Activated naive CD8-positive, alpha-beta T cell treated with anti-CD3 and anti-CD28 coated beads, Interleukin-2, amount 50 U/mL, for 24 hours (primary cell): ENCODE measurements at places on chromosomes 2 and 18.

- H3K27ac ChIP-seq, result no peak overlapping the region
- no peak for DNase-seq
- no peaks in the 10 kb centered on the region for H3K36me3 ChIP-seq
- H3K27me3 ChIP-seq, result no peaks in the 10 kb centered on the region
Measured at GRCh38 chr2:134782792-134783191, 55.6 kb upstream of the ACMSD start.

- H3K27ac ChIP-seq, result no peak overlapping the region
- no peak overlapping the region for H3K4me3 ChIP-seq
- H3K4me1 ChIP-seq, result peaks cover 4% of the 10 kb centered on the region
- no peaks in the 10 kb centered on the region for H3K36me3 ChIP-seq
- no peak for DNase-seq
Measured at GRCh38 chr18:79856119-79857007, 58.6 kb downstream of the KCNG2 start.

DNA sequence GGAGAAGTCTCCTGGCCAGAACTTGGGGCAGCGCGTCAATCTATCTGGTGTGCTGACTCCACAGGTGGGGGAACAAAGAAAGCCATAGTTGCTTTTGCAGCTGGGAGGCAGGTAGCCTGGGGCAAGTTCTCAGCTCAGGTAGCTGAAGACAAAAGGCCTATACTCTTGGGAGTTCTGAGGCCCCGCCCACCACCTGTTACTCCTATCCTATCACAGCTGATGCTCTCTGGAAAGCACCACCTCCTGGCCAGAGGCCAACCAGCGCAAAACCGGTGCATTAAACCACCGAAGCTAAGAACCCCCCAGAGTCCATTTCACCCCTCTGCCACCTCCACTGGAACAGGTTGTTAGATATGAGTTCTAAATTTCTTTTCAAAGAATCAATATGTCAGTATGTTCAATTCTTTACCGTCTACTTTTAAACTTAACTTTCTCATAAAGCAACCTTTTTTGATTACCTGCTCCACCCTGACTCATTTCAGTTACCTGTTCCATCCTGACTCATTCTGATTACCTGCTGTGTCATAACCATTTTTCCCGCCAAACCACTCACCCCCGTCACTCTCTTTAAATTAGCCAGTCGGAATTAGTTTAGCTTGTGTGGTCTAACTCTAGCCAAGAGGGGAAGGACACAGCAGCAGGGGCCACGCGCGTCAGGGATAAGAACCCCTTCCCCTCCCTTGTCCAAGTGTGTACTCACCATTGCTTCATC, 43.4 kb downstream of the UPP2 start:
- DNase-seq, result no peak
- peaks cover 11% of the 10 kb centered on the region for H3K27me3 ChIP-seq
- H3K27ac ChIP-seq, result no peak overlapping the region
- no peaks in the 10 kb centered on the region for H3K36me3 ChIP-seq

- H3K27me3 ChIP-seq, result no peaks in the 10 kb centered on the region
- H3K27ac ChIP-seq, result no peak overlapping the region
- peaks cover 67% of the 10 kb centered on the region for H3K36me3 ChIP-seq
Measured at GRCh38 chr18:2776601-2777000, 70.2 kb upstream of the EMILIN2 start.

DNA sequence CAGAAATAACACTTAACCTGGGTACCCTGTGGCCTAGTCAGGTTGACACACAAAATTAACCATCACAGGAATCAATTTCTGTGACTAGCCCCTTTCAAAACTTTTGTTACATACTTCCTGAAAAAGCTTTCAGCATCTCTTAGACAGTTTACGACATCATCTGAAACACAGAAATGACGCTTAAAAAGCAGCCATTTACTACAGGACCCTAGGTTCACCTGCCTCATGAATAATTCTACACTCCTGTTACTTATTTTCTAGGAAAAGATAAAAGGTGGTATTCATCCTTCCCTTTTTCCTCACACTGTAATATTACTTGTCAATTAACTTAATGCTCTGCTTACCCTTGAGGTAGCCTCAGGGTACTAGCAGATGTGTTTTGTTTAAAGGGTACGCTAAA, 388.4 kb downstream of the IRS1 start:
- no peak overlapping the region for H3K27ac ChIP-seq
- H3K27me3 ChIP-seq, result peaks cover 17% of the 10 kb centered on the region
- no peak for DNase-seq
- H3K4me3 ChIP-seq, result no peak overlapping the region
- peaks cover 2% of the 10 kb centered on the region for H3K4me1 ChIP-seq

DNA sequence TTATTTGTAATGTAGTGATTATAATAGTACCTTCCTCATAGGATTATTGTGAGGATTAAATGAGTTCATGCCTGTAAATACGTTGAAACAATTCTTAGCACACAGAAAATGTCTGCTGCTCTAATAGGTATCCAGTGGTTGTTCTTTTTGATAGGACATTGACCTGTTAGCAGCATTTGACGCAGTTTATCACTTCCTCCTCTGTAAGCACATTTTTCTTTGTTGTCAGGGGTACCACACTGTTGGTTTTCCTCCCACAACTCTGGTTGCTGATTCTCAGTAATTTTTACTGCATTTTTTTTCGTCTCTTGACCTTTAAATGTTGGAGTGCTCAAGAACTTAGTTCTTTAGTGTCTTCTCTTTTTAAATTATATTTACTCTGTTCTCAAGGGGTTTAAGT, 15.4 kb downstream of the PPM1B start:
- peaks cover 22% of the 10 kb centered on the region for H3K36me3 ChIP-seq
- peaks cover 81% of the 10 kb centered on the region for H3K4me1 ChIP-seq
- H3K27me3 ChIP-seq, result no peaks in the 10 kb centered on the region
- no peak for DNase-seq
- peak overlapping the region; percentile 12 for H3K4me3 ChIP-seq
- peak overlapping the region; percentile 76 for H3K27ac ChIP-seq

GRCh38 chr2:65367524-65367923, 64.9 kb downstream of the SPRED2 start:
- no peak overlapping the region for H3K4me3 ChIP-seq
- H3K27ac ChIP-seq, result no peak overlapping the region
- no peak for DNase-seq
- peaks cover 16% of the 10 kb centered on the region for H3K4me1 ChIP-seq
- no peaks in the 10 kb centered on the region for H3K36me3 ChIP-seq

DNA sequence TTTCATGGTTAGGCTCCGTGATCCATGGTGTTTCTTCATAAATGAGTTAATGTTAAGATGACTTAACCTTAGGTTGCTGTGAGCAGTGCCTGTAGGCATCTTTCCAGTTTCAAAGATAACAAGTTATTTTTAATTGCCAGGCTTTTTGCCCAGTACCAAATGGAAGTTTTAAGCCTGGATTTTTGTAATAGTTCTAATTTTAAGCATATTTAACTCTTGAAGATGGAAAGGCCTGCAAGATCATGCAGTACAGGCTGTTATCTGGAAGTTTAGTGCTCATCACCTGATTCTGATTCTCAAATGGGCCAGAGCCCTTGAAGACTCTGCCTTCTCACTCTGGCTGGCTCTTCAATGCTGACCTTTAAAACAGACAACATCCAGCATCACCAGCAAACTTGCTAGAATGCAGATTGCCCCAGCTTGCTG, 141.3 kb downstream of the NCK2 start:
- no peak for DNase-seq
- peaks cover 78% of the 10 kb centered on the region for H3K36me3 ChIP-seq
- H3K4me3 ChIP-seq, result peak overlapping the region; percentile 8
- no peaks in the 10 kb centered on the region for H3K27me3 ChIP-seq

GRCh38 chr2:201256082-201256481, 4.3 kb upstream of the CASP8 start:
- H3K27ac ChIP-seq, result peak overlapping the region; percentile 95
- H3K36me3 ChIP-seq, result peaks cover 25% of the 10 kb centered on the region
- H3K27me3 ChIP-seq, result no peaks in the 10 kb centered on the region
- no peak for DNase-seq
- peaks cover 88% of the 10 kb centered on the region for H3K4me1 ChIP-seq

DNA sequence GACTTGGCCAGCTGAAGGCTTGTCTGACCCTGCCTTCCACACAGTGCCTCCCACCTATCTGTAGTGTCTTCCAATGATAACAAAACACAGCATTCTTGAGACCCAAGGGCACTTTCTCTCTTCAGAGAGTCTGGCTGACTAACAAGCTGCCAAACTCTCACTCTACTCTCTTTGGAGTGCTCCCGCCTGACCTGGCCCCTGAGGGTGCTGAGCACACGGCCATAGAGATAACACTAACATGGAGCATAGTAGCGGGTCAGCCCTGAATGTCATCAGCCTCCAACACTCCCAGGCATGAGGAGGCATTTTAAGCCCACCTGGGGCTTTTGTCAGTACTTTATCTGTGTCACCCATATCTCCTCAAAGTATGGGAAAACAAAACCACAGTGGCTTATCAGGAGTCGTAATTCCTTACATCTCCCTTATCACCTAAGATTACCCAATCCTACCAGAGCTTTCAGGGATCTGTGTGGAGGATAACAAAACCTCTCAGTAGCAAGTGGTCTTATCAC, 160.3 kb upstream of the TCF4 start:
- no peaks in the 10 kb centered on the region for H3K36me3 ChIP-seq
- H3K27ac ChIP-seq, result no peak overlapping the region
- H3K27me3 ChIP-seq, result no peaks in the 10 kb centered on the region
- no peaks in the 10 kb centered on the region for H3K4me1 ChIP-seq

DNA sequence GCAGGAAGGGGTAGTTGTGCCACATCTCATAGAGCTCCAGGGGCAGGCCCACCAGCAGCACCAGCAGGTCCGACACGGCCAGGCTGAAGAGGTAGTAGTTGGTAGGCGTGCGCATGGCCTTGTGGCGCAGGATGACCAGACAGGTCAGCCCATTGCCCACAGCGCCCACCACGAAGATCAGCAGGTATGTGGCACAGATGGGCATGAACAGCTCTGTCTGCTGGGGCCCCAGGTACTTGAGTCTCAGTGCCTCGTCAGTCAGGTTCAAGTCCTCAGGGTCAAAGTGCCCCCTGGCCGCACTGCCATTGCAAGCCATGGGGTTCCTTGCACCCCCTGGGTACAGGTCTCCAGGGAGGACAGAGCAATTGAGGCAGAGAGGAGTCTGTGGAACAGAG, 1.6 kb downstream of the NMUR1 start:
- H3K36me3 ChIP-seq, result no peaks in the 10 kb centered on the region
- H3K4me1 ChIP-seq, result peaks cover 29% of the 10 kb centered on the region
- H3K27me3 ChIP-seq, result peaks cover 22% of the 10 kb centered on the region
- no peak overlapping the region for H3K4me3 ChIP-seq
- no peak overlapping the region for H3K27ac ChIP-seq
- DNase-seq, result no peak

GRCh38 chr18:23306822-23307221, 146.3 kb upstream of the RIOK3 start:
- H3K4me1 ChIP-seq, result peaks cover 30% of the 10 kb centered on the region
- no peak overlapping the region for H3K4me3 ChIP-seq
- peak; percentile 15 for DNase-seq
- H3K36me3 ChIP-seq, result peaks cover 5% of the 10 kb centered on the region

DNA sequence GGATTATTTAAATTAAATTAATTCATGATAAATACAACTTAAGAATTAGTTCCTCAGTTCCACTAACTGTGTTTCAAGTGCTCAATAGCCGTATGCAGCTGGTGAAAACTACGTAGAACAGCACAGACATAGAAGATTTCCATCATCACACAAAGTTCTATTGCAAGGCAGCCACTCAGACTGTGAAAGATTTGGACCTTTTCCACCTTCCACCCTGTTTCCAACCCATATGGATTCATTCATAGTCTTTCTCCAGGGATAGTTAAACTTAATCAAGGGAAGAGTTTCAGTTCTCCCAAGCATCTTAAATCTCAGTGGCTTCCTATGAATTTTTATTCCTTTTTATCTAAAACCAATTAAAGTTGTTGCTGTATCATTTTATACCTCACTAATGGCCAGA, 2030.8 kb downstream of the SUCLG1 start:
- no peak overlapping the region for H3K27ac ChIP-seq
- H3K4me1 ChIP-seq, result no peaks in the 10 kb centered on the region
- no peak overlapping the region for H3K4me3 ChIP-seq
- no peaks in the 10 kb centered on the region for H3K36me3 ChIP-seq
- H3K27me3 ChIP-seq, result no peaks in the 10 kb centered on the region
- DNase-seq, result no peak

- no peak overlapping the region for H3K27ac ChIP-seq
- no peaks in the 10 kb centered on the region for H3K27me3 ChIP-seq
Measured at GRCh38 chr18:49650426-49650891, 88.6 kb downstream of the LIPG start.

DNA sequence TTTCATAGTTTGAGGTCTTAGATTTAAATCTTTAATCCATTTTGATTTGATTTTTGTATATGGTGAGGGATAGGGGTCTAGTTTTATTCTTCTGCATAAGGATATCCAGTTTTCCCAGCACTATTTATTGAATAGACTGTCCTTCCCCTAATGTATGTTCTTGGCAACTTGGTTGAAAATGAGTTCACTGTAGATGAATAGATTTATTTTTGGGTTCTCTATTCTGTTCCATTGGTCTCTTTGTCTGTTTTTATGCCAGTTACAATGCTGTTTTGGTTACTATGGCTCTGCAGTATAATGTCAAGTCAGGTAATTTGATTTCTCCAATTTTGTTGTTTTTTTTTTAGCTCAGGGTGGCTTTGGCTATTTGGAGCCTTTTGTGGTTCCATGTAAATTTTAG, 5.9 kb downstream of the FAM171B start:
- H3K4me1 ChIP-seq, result peaks cover 5% of the 10 kb centered on the region
- DNase-seq, result no peak
- H3K36me3 ChIP-seq, result no peaks in the 10 kb centered on the region
- H3K27me3 ChIP-seq, result peaks cover 25% of the 10 kb centered on the region

- peaks cover 5% of the 10 kb centered on the region for H3K36me3 ChIP-seq
- peaks cover 35% of the 10 kb centered on the region for H3K4me1 ChIP-seq
- DNase-seq, result peak; percentile 74
Measured at GRCh38 chr2:19349911-19350677, 8.3 kb downstream of the OSR1 start.

- no peaks in the 10 kb centered on the region for H3K4me1 ChIP-seq
- H3K36me3 ChIP-seq, result no peaks in the 10 kb centered on the region
- H3K4me3 ChIP-seq, result no peak overlapping the region
- H3K27ac ChIP-seq, result no peak overlapping the region
- DNase-seq, result no peak
Measured at GRCh38 chr2:26652361-26653041, 11.3 kb upstream of the CIB4 start.

DNA sequence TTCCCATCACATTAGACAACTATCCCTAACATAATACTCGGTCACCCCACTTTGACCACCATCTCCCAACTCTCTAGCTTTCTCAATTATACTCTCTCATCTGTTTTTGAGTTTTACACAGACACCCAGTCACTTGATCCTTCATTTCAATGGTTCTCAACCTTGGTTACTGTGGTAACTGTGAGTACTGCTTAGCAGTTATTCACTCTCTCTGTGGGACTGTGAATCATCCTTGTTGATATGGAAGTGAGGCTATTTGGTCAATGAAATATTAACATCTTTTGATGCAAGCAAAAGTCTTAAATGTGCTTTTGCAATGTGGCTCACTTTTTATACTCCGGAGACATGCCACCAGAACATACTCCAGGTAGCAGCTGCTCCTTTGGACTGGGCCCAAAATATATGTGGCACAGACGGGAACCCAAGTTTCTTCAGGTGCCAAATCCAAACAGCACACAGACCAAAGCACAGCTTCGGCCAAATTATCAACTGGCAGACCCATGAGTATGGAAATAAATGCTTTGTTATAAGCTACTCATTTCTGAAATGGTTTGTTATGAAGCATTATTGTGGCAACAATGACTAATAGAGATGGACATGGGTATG, 75.0 kb upstream of the SLC25A52 start:
- peaks cover 40% of the 10 kb centered on the region for H3K36me3 ChIP-seq
- H3K4me3 ChIP-seq, result no peak overlapping the region
- no peaks in the 10 kb centered on the region for H3K27me3 ChIP-seq
- no peaks in the 10 kb centered on the region for H3K4me1 ChIP-seq
- no peak for DNase-seq

GRCh38 chr18:48915626-48916425, 34.9 kb downstream of the SMAD7 start:
- DNase-seq, result no peak
- H3K36me3 ChIP-seq, result peaks cover 7% of the 10 kb centered on the region
